Regular cardiac myocyte (primary cell): ENCODE measurements at places on chromosomes 11 and 22. TPM values are rescaled to one million over a fixed set of nuclear protein-coding genes. Genes with fewer than 3 reads are reported as not detected.

RAB38 gene
- 0.28 and 1.7 TPM in 2 replicates for total RNA-seq

TSPAN32 gene
- total RNA-seq = not detected in 2 replicates

GLYAT gene
- total RNA-seq = not detected in 2 replicates

SMC1B gene
- total RNA-seq = under 0.01 TPM in 1 of 2 replicates, not detected in the other

PKDREJ gene
- total RNA-seq = under 0.01 TPM in 1 of 2 replicates, not detected in the other

MMP7 gene
- 3.3 and 4.5 TPM in 2 replicates for total RNA-seq

SHISA8 gene
- total RNA-seq = not detected in 2 replicates

BTG4 gene
- total RNA-seq = not detected in 2 replicates

CASTOR1 gene
- total RNA-seq = 6.3 and 10.1 TPM in 2 replicates

OR5A2 gene
- not detected in 2 replicates for total RNA-seq

SLC22A6 gene
- not detected in 2 replicates for total RNA-seq
